ENCODE measurements at places on chromosomes 13 and 19. TPM values are rescaled to one million over a fixed set of nuclear protein-coding genes. Genes with fewer than 3 reads are reported as not detected.

The KLK4 gene
- not detected for total RNA-seq

The KCTD15 gene
- 67.0 TPM for total RNA-seq

The ZNF66 gene
- not detected for total RNA-seq

The MYBPC2 gene
- not detected for total RNA-seq

The ZNF543 gene
- 1.6 TPM for total RNA-seq

The CLASRP gene
- 64.3 TPM for total RNA-seq

Data from A549 treated with dexamethasone at 1 μM for 4 hours (cell line).